ENCODE measurements at places on chromosomes 13 and 19. TPM values are rescaled to one million over a fixed set of nuclear protein-coding genes. Genes with fewer than 3 reads are reported as not detected.
A peak's percentile ranks its signal among the peaks of the same experiment; 100 is the strongest.

DNA sequence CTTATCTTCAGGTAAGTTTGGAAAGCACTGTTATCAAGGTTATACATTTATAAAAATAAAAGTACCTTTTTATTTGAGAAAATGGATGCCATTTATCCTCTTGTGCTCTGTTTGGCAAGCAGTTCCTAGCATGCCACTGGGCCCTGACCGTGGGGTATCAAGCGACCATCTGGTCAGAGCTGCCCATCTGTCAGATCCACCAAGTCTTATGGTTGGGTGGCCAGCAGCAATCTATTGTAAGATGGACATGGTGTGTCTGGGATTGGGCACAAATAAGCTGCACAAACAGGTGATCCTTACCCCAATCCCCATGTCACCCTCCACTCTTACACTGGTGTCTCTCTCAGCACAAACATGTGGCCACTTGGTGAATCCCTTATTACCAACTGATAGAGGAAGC is 178.5 kb downstream of the DLEU7 start:
- DNase-seq = no peak

DNA sequence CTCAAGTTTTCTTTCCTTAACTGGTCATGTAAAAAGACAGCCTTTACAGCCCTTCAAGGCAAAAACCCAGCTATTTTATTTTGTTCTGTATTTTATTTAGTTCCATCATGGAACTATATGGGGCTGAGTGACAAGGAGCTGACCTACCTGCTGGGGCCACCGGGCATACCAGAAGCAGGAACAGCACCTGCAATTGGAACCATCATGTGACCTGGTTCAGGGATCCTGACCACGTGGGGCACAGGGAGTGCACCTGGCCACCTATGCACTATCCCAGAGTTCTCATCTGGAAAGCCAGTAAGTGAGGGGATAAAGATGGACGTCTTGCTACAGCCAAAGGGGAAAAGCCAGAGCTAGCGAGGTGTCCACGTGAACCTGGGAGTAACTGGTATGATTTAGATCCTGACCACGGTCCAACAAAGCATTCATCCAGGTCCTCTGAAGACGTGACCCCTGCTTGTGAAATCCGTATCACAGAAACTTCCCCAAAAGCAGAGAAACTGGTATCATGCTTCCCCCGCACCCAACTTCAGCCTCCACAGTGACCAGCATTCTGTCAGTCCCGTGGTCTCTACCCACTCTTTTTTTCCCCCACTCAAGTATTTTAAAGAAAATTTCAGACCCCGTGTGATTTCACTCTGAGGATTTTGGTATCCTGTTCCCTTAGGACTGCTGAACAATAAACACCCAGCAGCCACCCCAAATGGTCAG is 40.5 kb upstream of the SLC15A1 start:
- no peak for DNase-seq

DNA sequence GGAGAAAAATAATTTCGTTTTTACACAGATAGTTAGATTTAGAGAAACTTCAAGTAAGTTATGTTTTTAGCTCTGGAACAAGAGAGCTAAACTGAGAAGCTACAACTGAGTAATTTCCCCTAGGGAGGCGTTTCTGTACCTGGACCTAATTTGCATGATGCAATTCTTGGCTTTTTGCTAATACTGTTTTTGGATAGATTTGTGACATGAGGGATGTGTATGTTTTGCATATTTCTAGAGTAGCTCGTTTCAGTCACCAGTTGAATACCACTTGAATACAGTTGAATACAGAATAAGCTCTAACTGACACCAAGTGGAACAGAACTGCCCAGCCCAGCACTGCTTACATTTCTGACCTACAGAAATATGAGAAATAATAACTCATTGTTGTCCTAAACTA is 1227.9 kb upstream of the SPRY2 start:
- DNase-seq = no peak

NLRP12 gene
- total RNA-seq = not detected

DNA sequence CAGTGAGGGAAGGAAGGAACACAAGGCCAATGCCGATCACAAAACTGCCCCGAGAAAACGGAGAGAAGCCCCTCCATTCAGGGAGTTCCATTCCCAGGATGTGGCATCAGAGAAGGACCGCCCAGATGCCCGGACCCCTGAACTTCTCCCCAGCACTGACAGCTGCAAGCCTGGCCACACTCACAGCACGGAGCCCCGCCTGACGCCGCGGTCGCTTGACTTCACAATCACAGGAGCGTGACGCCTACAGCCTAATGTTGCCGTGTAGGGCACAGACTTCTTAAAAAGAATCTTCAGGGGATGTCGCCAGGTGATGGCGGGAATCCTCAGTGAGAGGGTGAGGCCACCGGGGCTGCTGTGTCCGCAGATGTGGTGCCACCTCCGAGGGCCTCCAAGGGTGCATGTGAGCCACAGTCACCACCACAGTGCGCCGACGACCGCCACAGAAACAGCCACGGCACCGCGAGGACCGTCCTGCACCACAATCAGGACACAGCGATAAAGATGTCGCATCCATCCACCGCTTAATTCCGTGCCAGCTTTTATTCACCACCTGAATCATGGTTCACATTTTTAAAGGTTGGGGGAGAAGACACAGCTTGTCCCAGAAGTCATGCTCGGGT is 77.2 kb downstream of the SPACA7 start:
- no peak for DNase-seq

DNA sequence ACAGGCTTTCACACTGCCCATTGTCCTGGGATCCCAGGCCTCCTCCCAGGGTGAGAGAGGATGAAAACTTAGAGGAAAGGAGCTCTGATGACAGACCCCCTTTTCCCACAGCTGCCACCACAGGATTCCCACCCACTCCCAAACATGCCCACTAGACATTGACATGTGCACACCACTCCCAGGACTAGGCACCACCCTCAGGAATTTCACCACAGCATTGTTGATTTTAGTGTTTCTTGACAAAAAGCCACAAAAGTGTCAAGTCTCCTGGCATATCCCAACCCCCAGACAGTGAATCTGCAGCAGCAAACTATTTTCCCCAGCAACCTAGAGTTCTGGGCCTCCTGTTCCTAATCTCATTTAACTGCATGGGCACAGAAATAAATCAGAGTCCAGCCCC is 10.1 kb downstream of the ZNF714 start:
- peak; percentile 31 for DNase-seq

GRCh38 chr19:51514866-51515481 is 13.4 kb upstream of the SIGLEC12 start:
- DNase-seq = peak; percentile 31

DNA sequence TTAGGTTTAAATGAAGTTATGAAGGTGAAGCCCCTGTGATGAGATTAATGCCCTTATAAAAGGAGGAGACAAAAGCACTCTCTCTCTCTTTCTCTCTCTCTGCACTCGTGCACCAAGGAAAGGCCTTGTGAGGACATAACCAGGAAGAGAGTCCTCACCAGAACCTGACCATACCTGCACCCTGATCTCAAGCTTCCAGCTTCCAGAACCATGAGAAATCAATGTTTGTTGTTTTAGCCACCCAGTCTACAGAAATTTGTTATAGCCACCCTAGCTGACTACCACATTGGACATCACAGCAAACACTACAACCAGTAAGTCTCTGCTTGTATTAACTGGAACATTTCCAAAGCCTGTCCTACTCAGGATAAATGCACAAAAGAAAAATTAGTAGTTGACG is 34.7 kb upstream of the WDFY2 start:
- no peak for DNase-seq

GRCh38 chr19:46385636-46386035 is 27.7 kb downstream of the CCDC8 start:
- no peak for DNase-seq

DNA sequence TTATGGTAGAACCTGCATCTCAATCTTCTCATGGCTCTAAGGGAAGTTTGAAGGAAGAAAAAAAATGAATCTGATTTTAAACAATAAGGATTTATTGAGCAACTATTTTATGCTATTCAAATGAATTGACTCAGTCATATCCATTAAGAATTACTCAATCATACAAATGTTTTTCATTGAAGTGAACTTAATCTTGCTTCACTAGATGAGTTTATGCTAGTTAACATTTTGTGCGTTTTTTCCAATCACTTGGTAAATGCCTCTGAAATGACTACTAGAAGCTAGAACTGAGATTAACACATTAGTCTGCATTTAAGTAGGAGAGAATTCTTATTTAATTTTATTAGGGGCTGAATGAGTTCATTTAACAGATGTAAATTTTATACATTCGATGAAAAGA is 25.2 kb downstream of the RXFP2 start:
- no peak for DNase-seq

PTPRH gene
- total RNA-seq = 18.4 TPM

POU4F1 gene
- total RNA-seq = not detected

GRCh38 chr13:76832258-76832988 is 53.8 kb downstream of the KCTD12 start:
- no peak for DNase-seq

ACER1 gene
- not detected for total RNA-seq

GRCh38 chr19:47471381-47471732 is 336 bp downstream of the SLC8A2 start:
- DNase-seq = no peak

ZNF420 gene
- total RNA-seq = 10.2 TPM

- DNase-seq = peak; percentile 40
Measured at GRCh38 chr13:36919833-36920615, at the start of gene SMAD9. Gene SMAD9 (minus strand): TSS chr13:36920238. CDS start chr13:36879689, 40,549 bp downstream.

DNA sequence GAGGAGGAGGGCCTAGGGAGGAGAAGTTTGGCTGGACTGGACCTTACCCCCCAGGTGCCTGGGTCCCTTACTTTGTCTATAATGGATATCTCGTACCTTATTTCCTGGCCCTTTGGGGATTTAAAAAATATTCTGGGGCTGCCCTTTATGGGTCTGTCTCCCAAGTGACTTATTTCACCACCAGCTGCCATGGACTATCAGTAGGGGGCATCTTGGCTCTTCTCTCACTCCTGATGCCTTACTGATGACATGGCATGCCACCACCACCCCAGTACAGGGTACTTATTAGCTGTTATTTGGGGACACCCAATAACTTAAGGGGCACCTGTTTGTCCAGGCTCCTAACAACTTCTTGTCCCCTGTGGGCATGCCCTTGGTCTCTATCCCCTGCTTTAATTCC is 38.0 kb downstream of the NFIX start:
- DNase-seq = no peak

DNA sequence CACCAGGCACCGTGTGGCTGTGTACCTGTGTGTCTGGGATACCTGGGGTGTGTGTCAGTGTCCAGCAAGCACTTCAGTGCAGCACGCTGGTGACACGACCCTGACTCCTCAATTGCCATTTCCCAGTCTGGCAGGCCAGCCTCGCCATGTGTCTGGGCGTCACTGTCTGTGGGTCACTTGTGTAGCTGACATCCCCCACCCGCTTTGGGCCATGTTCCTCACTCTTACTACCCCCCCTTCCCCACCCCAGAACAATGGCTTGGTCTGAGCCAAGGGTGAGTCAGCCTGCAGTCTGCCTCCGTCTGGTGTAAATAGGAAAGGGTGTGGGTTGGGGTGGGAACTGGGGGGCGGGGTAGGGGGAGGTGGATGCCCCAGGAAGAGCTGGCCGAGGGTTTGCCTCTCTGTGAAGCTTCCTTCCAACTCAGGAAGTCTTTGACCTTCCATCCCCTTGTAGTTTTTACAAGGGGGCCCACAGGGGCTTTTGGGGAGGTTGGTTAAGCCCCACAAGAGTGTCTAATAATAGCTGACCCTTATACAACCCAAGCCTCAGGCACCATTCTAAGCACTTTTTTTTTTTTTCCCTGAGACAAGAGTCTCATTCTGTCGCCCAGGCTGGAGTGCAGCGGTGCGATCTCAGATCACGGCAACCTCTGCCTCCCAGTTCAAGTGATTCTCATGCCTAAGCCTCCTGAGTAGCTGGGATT is 17.6 kb downstream of the NOVA2 start:
- DNase-seq = peak; percentile 74

SPRYD7 gene
- total RNA-seq = 19.2 TPM

- DNase-seq = no peak
Measured at GRCh38 chr19:18800636-18801035, 9.5 kb upstream of the COMP start.

GRCh38 chr13:75055296-75055695 is 426.7 kb downstream of the TBC1D4 start:
- DNase-seq = no peak

SLC17A7 gene
- not detected for total RNA-seq

GRCh38 chr13:72166102-72166650 is 299.2 kb upstream of the DACH1 start:
- DNase-seq = peak; percentile 6

DNA sequence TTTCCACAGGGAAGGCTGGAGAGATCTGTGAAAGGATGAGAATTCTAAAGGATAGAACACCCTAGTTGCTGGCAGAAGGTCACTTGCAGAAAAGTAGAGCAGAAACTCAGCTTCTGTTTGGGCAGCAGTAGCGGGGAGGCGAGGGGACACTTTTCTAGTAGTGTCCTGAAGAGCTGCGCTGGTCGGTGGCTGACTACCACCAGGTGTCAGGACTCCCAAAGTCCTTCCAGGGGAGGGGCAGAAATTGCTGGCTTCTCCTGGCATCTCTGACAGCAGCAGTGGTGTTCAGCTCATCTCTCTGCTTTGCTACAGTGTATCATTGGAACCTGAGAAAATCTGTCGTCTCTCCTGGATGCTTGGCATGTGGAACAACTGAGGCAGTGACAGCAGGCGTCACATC is 120.9 kb downstream of the ZDHHC20 start:
- no peak for DNase-seq

DNA sequence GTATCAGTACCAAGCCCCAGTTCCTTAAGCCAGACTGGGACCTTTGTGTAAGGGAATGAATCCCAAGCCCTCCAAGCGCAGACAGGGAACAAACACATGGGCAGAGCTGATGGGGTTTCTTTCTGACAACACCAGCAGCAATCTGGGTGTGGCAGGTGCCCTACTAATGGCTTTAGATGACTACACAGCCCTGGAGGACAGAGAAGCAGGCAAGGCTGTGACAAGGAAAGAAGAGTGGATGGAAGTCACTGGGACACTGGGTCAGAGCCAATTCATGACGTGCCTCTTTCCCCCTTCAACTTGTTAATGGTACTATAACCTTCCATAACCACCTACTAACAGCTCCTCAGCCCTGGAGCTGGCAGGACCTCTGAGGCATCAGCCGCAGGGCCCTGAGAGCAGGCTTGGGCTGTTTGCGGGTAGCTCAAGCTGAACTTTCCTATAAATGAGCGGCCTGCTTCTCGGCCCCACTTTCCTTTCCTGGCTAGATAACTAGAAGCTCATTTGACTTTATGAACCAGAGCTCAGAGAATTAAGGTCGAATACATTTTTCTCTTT is 38.9 kb downstream of the RASL11A start:
- DNase-seq = peak; percentile 20

DNA sequence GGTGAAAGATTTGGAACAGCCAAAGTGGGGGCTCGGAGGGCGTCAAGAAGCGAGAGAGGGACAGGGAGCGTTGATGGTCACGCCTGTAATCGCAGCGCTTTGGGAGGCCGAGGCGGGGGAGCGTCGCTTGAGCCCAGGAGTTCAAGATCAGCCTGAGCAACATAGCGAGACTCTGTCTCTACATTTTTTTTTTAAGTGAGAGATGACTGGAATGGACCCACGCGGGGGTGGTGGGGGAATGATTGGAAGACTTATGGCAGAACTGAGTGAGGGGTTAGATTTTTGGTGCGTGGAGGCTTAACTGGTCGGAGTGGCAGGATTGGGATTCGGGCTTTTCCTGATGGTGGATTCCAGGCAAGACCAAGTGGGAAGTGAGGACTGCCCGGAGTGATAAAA is 725 bp downstream of the PSMD8 start:
- DNase-seq = peak; percentile 32

KLF2 gene
- 3.4 TPM for total RNA-seq

ZSCAN4 gene
- not detected for total RNA-seq
